ENCODE measurements at places on chromosomes 4 and X.

GRCh38 chrX:54386314-54386713 is 28.5 kb upstream of the WNK3 start:
- DNase-seq, result no peak

DNA sequence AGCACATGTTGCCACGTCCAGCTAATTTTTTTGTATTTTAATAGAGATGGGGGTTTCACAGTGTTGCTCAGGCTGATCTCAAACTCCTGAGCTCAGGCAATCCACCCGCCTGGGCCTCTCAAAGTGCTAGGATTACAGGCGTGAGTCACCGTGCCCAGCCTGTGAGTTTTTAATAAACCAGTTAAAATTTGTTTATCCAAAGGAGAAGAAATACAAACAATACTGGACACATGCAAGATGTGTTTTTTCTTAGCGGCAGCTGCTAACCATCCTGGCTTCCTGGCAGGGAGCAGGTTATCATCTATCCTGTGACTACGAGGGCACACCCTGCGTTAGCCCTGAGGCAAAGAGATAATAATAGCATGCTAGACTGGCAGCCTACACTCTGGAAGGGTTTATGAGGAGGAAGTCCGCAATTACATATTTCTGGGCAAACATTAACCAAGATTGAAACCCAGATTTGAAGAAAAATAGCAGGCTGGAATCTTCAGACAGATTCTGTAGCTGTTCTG is 191.4 kb downstream of the SPRY1 start:
- peak; percentile 93 for DNase-seq

- no peak for DNase-seq
These were observed 172.6 kb downstream of the AMELX start for GRCh38 chrX:11465648-11466411.

DNA sequence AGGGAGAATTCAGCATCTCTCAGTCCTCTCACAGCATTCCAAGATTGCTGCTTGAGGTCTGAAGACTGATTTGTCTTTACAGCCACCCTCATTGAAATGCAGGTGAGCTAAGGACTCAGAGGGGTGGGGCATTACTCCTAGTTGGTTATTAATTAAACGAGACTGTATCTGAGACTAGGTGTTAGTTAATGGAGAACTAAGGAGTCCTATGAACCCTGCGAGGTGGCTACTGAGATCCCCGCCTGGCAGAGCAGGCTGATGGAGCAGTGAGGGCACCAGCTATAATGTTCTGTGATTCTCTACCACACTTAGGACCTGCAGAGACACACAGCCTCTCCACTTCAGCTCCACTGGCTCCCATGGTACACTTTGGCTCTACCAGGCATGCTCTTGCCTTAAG is 215.3 kb downstream of the MID1IP1 start:
- DNase-seq, result no peak

- DNase-seq, result no peak
These were observed 312.9 kb downstream of the NLGN4X start for GRCh38 chrX:5915783-5916182.

DNA sequence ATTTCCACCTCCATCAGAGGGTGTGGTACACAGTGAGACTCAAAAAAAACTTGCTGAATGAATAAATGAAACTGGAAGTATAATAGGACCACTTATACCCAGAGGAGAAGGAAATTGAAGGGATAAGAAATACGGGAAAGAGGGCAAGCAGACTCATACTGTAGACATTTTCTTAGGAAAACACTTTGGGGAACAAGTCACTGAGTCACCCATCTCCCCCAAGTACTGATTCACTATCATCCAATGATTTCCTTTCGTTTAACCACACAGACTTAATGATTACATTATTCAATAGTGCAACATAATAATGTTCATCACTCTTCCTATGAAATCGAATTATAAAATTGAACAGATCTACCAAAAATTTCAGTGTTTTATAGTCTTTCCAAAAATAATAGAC is 97.1 kb downstream of the LDB2 start:
- no peak for DNase-seq

DNA sequence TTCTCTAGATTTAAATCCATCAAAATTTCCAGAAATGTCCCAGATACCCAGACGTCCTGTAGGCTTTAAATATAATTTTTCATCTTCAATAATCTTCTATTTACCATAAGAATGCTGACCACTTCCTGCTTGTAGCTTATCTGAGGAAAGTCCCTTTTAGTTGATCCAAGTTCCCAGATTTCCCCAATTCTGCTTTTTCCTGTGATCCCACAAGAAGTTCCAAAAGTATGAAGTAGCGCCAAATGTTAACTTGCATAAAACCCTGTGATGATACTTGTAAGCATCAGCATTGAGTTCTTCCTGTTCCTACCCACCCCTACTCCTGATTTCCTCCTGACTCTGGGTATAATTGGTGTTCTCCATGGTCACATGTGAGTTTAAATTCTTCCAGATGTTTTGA is 10.6 kb upstream of the TLR8 start:
- DNase-seq, result no peak

DNA sequence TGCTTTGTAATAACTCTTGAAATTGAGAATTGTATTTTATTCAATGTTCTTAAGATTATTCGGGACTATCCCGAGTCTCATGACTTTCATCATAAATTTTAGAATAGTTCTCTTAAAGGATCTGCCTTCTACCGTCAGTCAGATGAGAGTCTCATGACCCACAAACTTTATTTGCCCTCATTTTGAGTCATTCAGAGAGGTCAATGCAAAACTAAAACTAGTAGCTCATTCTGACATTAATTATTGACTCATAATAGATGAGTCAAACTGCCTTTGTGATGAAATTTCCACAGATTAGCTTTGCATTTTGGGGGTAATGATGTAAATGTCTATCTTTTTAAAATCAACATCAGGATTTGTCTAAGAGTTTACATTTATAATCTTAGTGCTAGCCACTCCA is 1527.3 kb downstream of the TECRL start:
- no peak for DNase-seq

GRCh38 chr4:30959781-30960485 is 239.8 kb downstream of the PCDH7 start:
- DNase-seq, result no peak
